ENCODE measurements at places on chromosomes 5 and 9. TPM values are rescaled to one million over a fixed set of nuclear protein-coding genes. Genes with fewer than 3 reads are reported as not detected.

GRCh38 chr9:110069326-110070248, 138.4 kb downstream of the C9orf152 start:
- DNase-seq: no peak

DNA sequence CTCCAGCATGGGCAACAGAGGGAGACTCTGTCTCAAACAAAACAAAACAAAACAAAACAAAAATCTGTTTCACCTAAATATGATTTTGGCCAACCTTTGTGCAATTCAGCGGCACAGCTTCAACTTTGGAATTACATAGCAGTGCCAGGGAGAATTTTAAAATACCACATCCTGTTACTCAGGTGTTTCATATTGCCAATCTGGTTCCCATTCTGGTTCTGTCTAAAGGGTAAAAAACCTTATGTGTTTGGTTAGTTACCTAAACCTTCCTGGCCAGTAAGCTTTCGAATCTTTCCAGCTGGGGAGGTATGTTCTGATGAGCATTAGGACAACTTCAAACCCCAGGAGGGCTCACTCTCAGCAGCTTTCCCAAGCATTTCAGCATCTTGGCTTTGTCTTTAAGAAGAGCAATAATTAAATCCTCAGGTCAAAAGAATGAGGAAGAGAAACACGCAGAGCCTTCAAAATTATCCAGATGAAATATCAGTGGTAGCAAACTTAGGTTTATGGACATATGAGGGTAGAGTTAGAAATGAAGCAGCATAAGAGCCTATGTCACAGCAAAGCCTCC, 2.7 kb downstream of the DAB2 start:
- no peak for DNase-seq

GRCh38 chr5:127844581-127845021, 141.4 kb downstream of the CCDC192 start:
- peak; percentile 72 for DNase-seq

DNA sequence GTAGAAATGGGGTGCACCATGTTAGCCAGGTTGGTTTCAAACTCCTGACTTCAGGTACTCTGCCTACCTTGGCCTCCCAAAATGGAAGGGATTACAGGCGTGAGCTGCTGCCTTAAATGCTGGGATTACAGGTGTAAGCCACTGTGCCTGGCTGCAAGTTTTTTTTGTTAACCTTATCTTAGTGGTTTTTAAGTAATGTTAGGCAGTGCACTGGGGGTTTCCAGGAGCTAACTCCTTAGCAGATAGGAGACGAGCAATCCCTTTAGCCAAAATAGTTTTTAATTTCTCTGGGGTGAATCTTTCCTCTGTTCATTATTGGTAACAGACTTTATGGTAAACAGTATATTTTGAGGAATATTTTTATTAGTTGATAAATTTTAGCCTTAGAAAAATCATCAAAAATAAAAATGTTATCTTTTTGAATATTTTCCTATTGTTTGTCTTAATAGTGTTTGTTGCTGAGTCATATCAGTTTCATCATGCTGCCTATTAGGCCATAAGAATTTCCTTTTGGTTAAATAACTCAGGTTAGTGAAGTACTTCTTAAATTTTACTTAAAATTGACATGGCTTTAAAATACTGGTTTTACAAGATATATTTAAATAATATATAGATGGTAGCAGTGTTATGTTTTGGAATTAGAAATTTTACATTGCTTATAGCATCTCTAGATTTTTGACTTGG, 37.9 kb downstream of the LMNB1 start:
- DNase-seq: no peak

DNA sequence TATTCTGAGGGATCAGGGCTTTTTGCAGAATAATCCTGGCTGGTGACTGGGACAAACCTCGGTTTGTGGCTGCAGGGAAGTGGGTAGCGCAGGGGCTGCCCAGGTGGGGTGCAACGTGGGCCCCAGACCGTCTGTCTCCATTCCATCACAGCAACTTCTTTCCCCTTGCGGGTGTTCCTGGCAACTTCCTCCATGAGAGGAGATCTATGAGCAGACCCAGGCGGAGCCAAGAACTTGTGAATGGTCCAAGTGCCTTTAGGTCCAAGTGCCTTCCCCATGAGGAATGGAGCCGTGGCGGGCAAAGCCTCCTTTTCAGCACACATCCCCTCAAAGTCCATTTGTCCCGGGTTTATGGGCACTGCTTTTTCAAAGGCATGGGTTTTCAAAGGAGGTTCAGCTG, 136.5 kb downstream of the PHF2 start:
- no peak for DNase-seq

DNA sequence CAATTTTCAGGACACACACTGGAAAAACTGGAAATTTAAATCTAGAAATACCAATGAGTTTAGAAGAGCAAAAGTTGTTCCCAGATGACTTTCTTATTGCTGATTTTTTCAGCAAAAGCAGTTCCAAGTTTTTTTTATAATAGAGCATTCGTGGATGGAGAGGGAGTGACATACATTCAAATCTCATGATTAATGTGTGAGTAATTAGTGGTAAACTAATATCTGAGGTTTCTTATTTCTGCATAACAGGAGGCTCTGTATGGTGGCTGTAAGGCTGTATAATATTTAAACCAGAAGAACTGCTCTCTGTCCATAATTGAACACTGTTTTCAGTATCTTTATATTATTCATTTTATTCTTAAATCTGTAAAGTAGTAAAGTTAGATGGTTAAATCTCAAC, 25.8 kb downstream of the LYSMD3 start:
- DNase-seq: no peak

DNA sequence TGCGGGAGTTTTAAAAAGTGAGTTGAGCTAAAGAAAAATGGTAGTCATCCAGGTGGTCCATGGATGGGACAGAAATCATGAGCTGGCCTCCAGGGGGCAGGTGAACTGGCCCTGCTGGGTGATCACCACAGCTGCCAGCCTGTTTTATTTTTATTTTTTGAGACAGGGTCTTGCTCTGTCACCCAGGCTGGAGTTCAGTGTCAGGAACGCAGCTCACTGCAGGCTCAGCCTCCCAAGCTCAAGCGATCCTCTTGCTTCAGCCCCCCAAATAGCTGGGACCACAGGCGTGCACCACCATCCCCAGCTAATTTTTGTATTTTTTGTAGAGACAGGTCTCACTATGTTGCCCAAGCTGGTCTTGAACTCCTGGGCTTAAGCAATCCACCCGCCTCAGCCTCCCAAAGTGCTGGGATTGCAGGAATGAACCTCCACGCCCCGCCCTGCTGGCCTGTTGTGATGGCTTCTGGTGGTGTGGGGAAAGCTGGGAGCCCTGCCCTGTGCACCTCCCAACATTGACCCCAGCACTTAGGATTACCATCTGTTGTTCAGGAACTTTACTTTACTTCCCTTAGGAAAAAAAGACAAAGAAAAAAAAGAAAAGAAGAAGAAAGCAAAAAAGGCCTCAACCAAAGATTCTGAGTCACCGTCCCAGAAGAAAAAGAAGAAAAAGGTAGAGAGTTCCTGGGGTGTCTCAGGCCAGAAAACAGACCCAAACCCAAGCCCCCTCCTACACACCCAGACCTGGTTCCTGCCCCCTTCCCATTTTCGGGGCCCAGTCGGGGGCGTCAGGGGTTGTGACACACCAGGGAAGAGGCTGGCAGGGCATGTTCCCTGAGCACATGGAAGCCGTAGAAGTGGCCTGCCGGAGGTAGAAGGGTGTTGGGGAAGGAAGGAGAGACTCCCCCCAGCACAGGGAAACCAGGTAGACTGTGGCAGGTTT, 14.7 kb downstream of the CD74 start:
- no peak for DNase-seq

The FAM153A gene
- 0.56 TPM for total RNA-seq

The PRDM9 gene
- total RNA-seq: not detected

The SNX30 gene
- 4.5 TPM for total RNA-seq

The ASS1 gene
- total RNA-seq: 74.4 TPM

The FGF18 gene
- total RNA-seq: 5.8 TPM
